ENCODE measurements at places on chromosomes 16 and 17. TPM values are rescaled to one million over a fixed set of nuclear protein-coding genes. Genes with fewer than 3 reads are reported as not detected.

CCDC43 gene
- total RNA-seq: 42.3 TPM

TEX14 gene
- total RNA-seq: under 0.01 TPM

COL1A1 gene
- total RNA-seq: 0.26 TPM

ZC3H7A gene
- total RNA-seq: 32.2 TPM

PLD6 gene
- 2.4 TPM for total RNA-seq

AHSP gene
- total RNA-seq: not detected

IL17C gene
- total RNA-seq: not detected

ACBD4 gene
- total RNA-seq: 5.5 TPM

DYNC1LI2 gene
- 131 TPM for total RNA-seq

CTDNEP1 gene
- total RNA-seq: 28.8 TPM

CCL1 gene
- total RNA-seq: not detected

TBCD gene
- total RNA-seq: 39.0 TPM

HSD17B2 gene
- 1.7 TPM for total RNA-seq

CCDC182 gene
- total RNA-seq: not detected

WNT9B gene
- total RNA-seq: not detected

OTOA gene
- not detected for total RNA-seq

MEOX1 gene
- total RNA-seq: not detected

KLHL11 gene
- 24.7 TPM for total RNA-seq

RPL23 gene
- 1,269 TPM for total RNA-seq

ZSCAN10 gene
- not detected for total RNA-seq

MYH13 gene
- not detected for total RNA-seq

MT1E gene
- total RNA-seq: 284 TPM

PITPNM3 gene
- 0.74 TPM for total RNA-seq

KRTAP4-6 gene
- not detected for total RNA-seq

CTRB2 gene
- not detected for total RNA-seq

CHST6 gene
- total RNA-seq: 1.5 TPM

CHTF8 gene
- 66.1 TPM for total RNA-seq

AOC3 gene
- total RNA-seq: 0.04 TPM

MT4 gene
- total RNA-seq: not detected

RGS11 gene
- total RNA-seq: 2.7 TPM

KCNH6 gene
- total RNA-seq: not detected

C1QL1 gene
- 0.20 TPM for total RNA-seq

SOX15 gene
- 0.07 TPM for total RNA-seq

DBNDD1 gene
- total RNA-seq: 14.0 TPM

MILR1 gene
- total RNA-seq: 4.6 TPM

CDH3 gene
- total RNA-seq: 0.18 TPM

PYY gene
- total RNA-seq: not detected

TP53TG3F gene
- not detected for total RNA-seq

MFSD6L gene
- not detected for total RNA-seq

Data from pulmonary artery endothelial cell (primary cell).